ENCODE measurements at places on chromosomes 4 and X. TPM values are rescaled to one million over a fixed set of nuclear protein-coding genes. Genes with fewer than 3 reads are reported as not detected.

Gene PPP1R2C
- polyA plus RNA-seq, result not detected

Gene FOXR2
- polyA plus RNA-seq, result not detected

GRCh38 chrX:12210971-12211370 lies 72.7 kb downstream of the FRMPD4 start:
- no peak for DNase-seq

Gene VCX3B
- not detected for polyA plus RNA-seq

- DNase-seq, result no peak
These were observed 74.5 kb downstream of the SYTL5 start for GRCh38 chrX:38080808-38081207.

Gene PNMA6F
- polyA plus RNA-seq, result 0.36 TPM

DNA sequence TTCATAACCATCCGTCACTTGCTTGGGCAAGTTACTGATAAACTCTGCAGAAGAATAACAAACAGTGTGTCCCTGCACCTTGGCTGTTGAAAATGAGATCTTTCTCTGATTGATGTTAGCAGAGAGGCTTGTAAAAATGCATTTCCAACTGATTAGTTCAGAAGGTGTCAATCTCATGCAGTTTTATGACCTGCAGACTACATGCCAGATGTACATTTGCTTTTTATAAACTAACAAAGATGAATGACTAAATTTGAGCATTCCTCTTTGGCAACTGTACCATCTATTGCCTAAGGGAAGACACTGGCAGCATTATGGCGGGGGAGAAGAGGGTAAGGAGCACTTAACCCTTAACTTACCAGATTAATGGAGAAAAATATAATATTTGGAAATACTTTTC lies 192.8 kb downstream of the DCTD start:
- DNase-seq, result no peak

Gene RIBC1
- polyA plus RNA-seq, result 0.46 TPM

DNA sequence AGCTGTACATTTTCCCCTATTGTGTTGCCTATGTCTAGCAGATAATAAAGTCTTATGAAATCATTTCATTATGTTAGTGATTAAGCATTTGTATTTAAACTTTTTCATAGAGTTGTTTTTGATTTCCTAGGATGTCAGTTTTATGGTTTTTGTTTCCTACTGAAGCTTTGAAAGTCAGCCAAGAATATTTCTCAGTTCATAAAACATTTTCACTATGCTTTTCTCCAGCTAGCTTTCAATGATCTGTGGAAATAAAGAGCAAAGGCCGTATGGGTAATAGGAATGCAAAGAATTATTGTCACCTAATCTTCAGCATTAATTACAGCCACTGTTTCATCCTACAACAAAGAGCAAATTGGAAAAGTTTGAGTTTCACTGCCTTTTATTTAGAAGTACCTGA lies 145.7 kb upstream of the NUDT6 start:
- no peak for DNase-seq

Gene CBLL2
- not detected for polyA plus RNA-seq

Gene RPS6KA3
- polyA plus RNA-seq, result 7.1 TPM

DNA sequence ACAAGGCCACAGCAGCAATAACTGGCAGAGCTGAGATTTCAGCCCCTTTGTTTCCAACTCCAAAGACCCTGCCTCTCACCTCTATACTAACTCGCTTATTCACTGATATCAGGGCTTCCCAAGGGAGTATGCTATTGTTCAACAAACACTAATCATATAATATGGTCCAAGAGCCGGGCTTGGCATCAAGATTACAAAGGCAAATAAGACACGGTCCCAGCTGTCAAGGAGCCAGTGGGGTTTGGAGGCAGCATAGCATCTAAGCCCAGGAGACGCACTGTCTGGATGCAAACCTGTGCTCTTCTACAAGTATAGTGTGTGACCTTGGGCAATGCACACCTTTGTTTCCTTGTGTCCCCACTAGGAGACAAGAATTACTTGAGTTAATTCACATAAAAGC lies 28.7 kb downstream of the PAPSS1 start:
- DNase-seq, result no peak

Gene LRP2BP
- polyA plus RNA-seq, result 0.12 TPM

DNA sequence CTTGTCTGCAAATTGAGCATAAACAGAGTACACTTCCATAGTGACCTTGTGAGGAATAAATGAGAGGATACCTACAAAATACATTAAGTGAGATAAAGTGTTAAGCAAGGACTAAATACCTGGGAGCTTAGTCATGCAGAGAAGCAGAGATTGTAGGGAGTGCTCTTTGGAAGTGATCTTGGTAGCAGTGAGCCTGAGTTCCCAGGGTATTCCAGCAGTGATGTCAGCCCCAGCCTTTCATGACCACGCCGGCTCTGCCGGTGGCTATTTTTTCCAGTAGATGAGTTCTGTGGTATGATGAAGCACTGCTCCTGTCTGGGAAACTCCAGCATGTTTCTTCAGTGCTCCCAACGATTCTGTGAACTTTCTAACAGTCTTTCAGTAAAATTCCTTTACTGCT lies 391.5 kb upstream of the IGFBP7 start:
- no peak for DNase-seq

Gene CT45A10
- polyA plus RNA-seq, result not detected

Gene RIPPLY1
- polyA plus RNA-seq, result not detected

Gene SNCA
- polyA plus RNA-seq, result 4.8 TPM

GRCh38 chrX:67328476-67328875 lies 215.3 kb upstream of the AR start:
- no peak for DNase-seq

DNA sequence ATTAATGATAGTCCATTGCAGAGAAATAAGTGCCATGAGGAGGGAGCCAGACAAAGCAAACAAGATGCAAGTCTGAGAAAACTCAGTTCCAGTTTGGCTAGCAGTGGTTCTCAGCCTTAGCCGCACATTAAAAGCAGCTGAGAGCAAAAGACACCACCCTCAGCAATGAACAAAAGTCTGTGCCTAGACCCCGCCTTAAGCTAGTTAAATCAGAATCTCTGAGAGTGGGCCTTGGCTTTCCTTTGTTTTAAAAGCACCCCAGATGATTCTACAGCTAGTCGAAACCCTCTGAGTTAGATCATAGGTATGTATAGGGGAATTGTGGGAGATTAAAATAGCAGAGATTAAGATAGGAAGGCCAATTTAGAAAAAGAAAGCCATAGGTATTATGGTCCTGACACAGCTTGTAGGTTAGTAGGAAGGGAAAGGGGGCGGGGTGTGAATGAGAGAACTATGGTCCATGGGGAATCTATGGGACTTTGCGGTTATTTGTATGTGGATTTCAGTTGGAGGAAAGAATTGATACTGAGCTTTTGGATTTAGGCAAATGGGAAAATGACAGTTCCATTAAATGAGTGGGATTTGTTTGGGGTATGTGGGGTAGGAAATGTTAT lies 12.0 kb downstream of the SPRY1 start:
- DNase-seq, result no peak

- no peak for DNase-seq
These were observed 602 bp downstream of the PRKX start for GRCh38 chrX:3712870-3713224.

GRCh38 chr4:169661761-169662160 lies 41.4 kb downstream of the CLCN3 start:
- DNase-seq, result no peak

Gene FGF2
- polyA plus RNA-seq, result 23.4 TPM

Gene ESX1
- not detected for polyA plus RNA-seq

Gene GABRG1
- 0.11 TPM for polyA plus RNA-seq

Gene SLC9B1
- polyA plus RNA-seq, result 0.08 TPM

DNA sequence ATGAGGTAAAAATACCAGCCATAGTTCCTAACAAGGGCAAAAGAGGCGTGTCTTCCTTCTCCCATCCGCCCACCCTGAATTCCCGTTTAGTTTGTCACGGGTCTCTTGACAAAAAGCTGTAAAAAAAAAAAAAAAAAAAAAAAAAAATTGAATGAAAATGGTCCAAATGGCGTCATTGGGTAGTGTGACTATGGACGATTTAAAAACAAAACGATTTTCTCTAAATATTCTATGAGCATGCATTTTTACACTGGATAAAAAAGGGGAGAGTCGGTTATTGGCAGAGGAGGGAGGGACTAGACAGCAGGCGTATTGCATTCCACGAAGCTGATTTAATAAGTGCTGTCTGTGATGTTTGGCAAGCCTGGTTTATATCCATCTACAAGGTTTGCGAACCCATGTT lies at the start of gene FAM133A:
Gene FAM133A (plus strand): TSS at position 338 of the 403 bp plus-strand sequence. CDS start 35,214 bp downstream, outside the sequence.
- DNase-seq, result no peak

- no peak for DNase-seq
These were observed 563.1 kb downstream of the INPP4B start for GRCh38 chr4:142282870-142283431.

Gene BCLAF3
- 0.85 TPM for polyA plus RNA-seq

GRCh38 chr4:93319041-93319440 lies 509.5 kb upstream of the ATOH1 start:
- DNase-seq, result no peak

DNA sequence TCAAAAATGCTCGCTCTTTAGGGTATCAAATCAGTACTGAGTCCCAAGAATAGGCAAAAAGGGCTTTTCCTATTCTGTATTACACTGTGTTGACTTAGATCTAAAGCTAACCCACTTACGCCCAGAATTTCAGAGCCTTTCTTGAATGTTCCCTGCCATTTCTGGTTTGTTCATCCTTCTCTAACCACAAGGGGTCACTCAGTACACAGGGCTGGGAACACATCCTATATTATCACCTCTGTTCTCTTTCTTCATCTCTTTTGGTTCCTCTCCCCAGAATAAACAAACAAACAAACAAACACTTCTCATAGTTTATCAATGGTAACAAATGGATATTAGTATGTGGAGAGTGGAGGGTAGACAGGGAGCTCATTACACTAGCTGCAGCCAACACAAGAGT lies 25.5 kb upstream of the MORC4 start:
- no peak for DNase-seq

Gene RBM47
- polyA plus RNA-seq, result 67.6 TPM

Gene NUP54
- polyA plus RNA-seq, result 51.4 TPM

GRCh38 chr4:137526681-137527080 lies 5.6 kb downstream of the PCDH18 start:
- no peak for DNase-seq

DNA sequence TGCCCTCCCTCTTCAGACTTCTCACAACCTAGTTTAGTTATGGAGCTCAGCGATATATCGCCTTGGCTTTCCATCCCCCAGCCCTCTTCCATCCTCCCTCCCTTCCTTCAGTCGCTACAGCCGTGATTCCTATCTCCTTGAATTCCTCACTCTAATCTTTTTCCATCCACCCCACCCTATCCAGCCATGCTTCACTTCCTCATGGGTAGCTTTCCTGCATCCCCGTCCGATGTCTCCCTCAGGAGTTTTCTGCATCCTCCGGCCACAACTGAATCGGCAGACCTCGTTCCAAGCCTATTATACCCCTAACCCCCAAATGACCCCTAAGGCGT lies 456 bp downstream of the SNX12 start:
- no peak for DNase-seq

Gene TRIM75
- not detected for polyA plus RNA-seq

GRCh38 chrX:15472531-15472930 lies 20.6 kb downstream of the PIR start:
- DNase-seq, result no peak

Gene C4orf51
- polyA plus RNA-seq, result not detected

DNA sequence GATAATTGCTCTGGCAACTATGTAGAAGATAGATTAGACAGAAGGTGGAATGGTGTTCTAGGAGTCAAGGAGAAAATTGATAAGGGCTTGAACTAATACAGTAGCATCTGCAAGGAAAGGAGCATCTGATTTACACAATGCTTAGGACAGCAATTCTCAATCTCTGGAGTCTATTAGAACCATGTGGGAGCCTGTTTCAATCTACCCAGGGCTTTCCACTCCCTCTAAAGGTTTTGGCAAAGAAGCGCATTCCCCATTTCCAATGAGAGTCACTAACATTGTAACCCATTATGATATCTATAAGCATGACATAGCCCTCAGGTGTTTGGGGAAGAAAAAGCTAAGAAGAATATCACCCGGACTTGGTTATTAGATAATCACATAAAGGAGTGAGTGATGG lies 168.2 kb downstream of the COL25A1 start:
- no peak for DNase-seq

- DNase-seq, result no peak
These were observed 26.4 kb upstream of the AKAP17A start for GRCh38 chrX:1564750-1565683.

- DNase-seq, result no peak
These were observed 1491.8 kb upstream of the IGFBP7 start for GRCh38 chr4:58602022-58602421.

DNA sequence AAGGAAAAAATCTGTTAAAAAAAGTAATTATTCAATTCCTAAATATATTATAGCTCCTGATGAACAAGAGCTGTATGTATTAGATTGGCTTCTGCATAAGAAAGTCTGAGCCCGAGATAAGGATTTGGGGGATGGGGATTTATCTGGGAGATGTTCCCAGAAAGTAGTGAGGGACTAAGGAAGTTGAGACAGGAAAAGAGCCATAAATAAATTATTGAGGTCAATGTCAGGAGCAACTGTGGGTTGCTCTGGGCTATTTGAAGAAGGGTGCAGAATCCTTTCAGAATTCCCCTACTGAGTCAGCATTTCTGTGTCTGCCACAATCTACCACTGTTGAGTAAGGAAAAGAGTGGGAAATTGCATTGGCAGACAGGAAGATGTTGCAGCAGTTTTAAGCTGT lies 3.1 kb upstream of the TDO2 start:
- DNase-seq, result no peak

Gene GLRA3
- polyA plus RNA-seq, result not detected

- no peak for DNase-seq
These were observed 84.4 kb downstream of the HTRA3 start for GRCh38 chr4:8353912-8354453.

All from H1 (cell line).